ENCODE measurements at places on chromosomes 2 and 18.

- DNase-seq, result no peak
Measured at GRCh38 chr2:220101980-220102379, 474.6 kb downstream of the SLC4A3 start.

GRCh38 chr2:196259507-196260481, 88.4 kb upstream of the STK17B start:
- DNase-seq, result no peak

- DNase-seq, result no peak
Measured at GRCh38 chr2:10162586-10163497, 40.3 kb downstream of the RRM2 start.

GRCh38 chr2:223101340-223102039, 49.5 kb downstream of the KCNE4 start:
- DNase-seq, result no peak

DNA sequence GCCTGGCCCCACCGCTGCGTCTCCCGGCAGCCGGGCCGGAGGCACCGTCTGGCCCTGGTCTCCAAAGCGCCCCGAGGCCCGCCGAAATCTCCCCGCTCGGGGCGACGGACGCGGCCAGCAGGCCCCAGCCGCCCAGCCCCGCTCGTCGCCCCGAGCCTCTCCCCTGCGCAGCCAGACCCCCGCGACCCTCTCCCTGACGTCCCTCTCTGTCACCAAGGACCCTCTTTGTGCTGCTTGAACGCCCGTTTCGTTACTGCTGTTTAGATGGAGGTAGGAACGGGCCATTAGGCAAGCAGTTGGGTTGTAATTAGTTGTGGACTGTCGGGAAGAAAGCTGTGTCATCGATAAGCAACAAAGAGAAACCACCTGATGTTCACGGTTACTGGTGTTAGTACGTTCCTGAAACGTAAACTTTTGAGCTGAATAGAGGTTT, 686 bp downstream of the UBXN4 start:
- peak; percentile 26 for DNase-seq

GRCh38 chr2:153477636-153478288, 800 bp downstream of the RPRM start:
- peak; percentile 28 for DNase-seq

DNA sequence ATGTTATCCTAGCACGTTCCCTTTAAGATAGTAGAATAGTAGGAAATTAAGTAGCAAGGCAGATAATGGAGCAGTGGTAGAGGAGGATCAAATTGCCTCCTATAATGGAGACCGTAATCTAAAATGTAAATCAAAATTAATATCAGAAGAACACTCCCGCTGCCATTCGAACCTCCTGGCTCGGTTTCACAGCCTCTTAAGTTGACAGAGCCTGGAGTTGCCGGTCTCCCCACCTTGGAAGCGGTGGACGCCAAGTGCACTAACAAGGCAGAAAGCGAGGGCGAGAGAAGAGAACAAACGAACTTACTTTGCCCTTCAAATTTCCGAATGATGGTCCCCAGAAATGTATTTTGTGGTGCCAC, 450 bp downstream of the KCNH7 start:
- DNase-seq, result peak; percentile 88

DNA sequence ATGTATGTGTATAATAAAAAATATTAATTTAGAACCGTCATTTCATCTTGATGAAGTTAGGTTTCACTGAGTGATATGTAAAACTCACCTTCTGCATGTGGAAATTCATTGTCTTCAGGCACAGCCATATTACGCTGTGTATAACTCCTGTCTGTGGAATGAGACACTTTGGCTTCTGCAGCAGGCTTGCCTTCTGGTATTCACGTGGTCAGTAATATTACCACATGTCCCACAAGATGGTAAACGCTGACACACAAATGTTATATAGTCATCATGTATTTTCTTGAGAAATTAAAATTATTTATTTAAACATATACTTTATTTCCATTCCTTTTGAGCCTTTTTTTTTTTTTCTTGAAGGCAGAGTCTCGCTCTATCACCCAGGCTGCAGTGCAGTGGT, 25.1 kb upstream of the AAK1 start:
- no peak for DNase-seq

GRCh38 chr2:143615562-143615961, 486.3 kb downstream of the ARHGAP15 start:
- DNase-seq, result no peak

- DNase-seq, result peak; percentile 37
Measured at GRCh38 chr2:29841386-29842004, 79.9 kb downstream of the ALK start.

- no peak for DNase-seq
Measured at GRCh38 chr2:229489016-229489415, 217.9 kb upstream of the PID1 start.

GRCh38 chr2:188414411-188414810, 122.7 kb downstream of the GULP1 start:
- no peak for DNase-seq

- no peak for DNase-seq
Measured at GRCh38 chr2:10185755-10186154, 63.2 kb downstream of the RRM2 start.

Measured in NCI-H2029 treated with DMSO at 0.1 percent for 48 hours (cell line).